ENCODE measurements at places on chromosomes 12 and 14.
A peak's percentile ranks its signal among the peaks of the same experiment; 100 is the strongest.

GRCh38 chr14:87898301-87898700 is 94.7 kb downstream of the GALC start:
- no peak for DNase-seq

GRCh38 chr12:32025906-32026305 is 66.7 kb downstream of the RESF1 start:
- DNase-seq: peak; percentile 34

DNA sequence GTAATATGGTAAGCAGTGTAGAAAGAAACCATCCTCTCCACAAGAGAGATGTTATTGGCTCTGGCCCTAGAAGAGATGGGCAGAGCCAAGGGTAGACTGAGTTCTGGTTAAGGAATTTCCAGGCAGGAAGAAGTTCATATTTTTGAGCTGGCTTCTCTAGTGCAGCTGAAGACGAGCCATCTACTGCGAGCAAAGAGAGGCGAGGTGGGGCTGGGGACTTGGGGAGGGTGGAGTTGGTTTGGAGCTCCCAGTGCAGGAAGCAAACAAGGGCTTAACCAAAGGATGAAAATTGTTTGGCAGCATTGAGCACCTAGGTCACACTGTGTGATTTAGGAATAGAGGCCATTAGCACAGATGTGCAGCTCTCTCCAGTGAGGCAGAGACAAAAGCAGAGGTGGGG is 239.6 kb downstream of the ZFP36L1 start:
- DNase-seq: no peak

- no peak for DNase-seq
Measured at GRCh38 chr12:84455598-84455997, 457.0 kb downstream of the SLC6A15 start.

- no peak for DNase-seq
Measured at GRCh38 chr12:89899651-89900050, 191.0 kb upstream of the ATP2B1 start.

- no peak for DNase-seq
Measured at GRCh38 chr12:92506891-92507290, 195.9 kb upstream of the PLEKHG7 start.

GRCh38 chr12:124632519-124632984 is 65.1 kb upstream of the NCOR2 start:
- DNase-seq: no peak

- peak; percentile 26 for DNase-seq
Measured at GRCh38 chr12:2794191-2794735, 507 bp upstream of the FKBP4 start.

GRCh38 chr14:90871605-90872233 is 55.5 kb upstream of the TTC7B start:
- DNase-seq: no peak

DNA sequence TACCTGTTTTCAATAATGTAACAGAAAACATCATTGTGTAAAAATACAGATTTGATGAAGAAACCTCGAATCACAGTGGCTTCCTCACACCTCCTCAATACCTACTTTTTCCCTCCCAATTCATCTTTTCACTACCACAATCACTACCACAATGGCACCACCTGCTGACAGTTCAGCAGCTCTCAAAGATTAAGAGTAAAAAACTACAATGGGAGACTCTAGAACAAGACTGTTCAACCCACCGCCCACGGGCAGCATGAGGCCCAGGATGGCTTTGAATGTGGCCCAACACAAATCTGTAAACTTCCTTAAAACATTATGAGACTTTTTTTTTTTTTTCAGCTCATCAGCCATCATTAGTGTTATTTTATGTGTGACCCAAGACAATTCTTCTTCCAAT is 15.2 kb downstream of the MED6 start:
- DNase-seq: peak; percentile 25

DNA sequence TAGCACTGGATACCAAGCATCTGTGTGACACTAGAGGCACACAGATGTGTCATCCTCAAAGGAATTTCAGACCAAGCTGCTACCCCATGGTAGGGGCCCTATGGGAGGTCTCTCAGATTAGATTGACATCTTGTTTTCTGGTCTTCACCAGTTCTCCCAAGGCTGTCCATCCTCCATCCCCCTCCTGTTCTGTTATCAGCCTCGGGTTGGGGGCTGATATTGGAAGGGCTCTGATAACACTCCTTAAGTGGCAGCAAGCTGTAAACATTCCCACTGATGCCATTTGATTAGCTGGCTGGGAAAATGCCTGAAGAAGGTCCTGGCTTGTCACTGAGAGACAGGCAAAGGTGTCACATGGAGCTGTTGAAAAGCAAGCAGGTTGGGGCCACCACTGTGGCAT is 185.9 kb upstream of the RBM19 start:
- no peak for DNase-seq

DNA sequence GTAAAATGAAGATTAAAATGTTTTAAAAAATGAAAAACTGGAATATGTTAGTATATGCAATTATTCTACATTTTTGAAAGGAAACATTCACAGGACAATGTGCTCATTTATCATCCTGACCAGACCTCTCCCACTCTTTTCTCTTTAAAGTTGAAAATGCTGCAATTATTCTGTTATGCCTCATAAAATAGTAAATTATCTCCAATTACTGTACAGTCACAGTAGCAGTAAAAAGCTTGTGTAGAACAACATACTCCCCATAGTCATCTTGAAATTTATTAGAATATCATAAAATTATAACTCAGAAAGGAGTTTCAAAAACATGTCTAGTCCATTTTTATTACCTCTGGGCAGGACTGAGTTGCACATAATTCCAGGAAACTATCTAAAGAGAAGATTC is 250.3 kb downstream of the SYT1 start:
- no peak for DNase-seq

DNA sequence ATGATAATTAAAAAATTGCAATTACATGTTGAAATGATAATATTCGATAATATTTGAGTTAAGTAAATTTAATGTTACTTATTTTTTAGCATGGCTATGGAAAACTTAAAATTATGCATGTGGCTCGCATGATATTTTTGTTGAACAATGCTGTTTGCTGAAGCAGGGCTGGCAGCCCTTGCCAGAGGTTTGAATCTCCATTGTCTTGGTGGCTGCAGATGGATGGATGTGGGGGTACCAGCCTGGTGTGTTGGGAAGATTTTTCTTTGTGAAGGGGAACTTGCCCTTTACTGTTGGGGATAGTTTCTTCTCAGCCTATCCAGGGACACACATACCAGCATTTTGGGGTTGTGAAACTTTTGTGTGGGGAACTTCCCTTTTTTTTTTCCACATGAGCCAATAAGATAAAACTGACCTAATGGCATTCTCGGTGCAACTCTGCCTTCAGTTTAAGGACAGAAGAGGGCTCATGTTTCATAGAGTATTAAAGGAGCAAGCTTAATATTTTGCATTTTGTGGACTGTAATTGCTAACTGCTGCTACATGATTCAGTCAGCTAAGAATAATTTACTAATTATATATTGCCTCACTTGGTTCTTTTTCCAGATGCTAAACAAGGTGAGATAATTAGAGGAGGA is 8.8 kb downstream of the RASSF3 start:
- no peak for DNase-seq

- no peak for DNase-seq
Measured at GRCh38 chr14:72550513-72550912, 343.4 kb downstream of the DPF3 start.

GRCh38 chr12:56581418-56582145 is 48.5 kb downstream of the BAZ2A start:
- no peak for DNase-seq

DNA sequence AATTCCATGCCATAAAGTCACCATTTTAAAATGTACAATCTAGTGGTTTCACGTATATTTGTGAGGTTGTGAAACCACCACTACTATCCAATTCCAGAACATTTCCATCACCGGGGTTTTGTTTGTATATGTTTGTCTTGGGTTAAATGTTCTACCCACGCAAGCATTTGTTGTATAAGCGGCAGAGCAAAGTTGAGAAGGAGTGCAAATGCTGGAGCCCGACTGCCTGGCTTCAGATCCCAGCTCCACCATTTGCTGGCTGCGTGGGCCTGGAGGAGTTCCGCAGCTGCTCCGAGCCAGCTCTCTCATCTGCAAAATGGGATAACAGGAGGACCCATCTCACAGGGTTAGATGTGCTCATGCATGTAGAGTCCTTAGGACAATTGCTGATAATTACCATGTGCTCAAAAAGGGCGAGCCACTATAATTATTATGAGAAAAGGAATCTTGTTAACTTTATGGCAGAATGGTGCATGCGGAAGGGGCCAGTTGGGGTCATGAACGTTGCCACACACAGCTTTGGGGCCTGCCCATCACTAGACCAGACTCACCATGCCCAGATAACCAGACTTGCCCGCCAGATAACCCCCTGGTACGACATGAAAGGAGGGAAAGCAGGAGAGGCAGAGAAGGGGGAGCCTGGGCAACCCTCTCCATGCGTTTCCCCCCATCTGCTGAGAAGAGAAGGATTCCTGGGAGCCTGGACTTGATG is 6.4 kb downstream of the ACTN1 start:
- DNase-seq: no peak
